Right ventricle myocardium superior (tissue), 1 donor: ENCODE measurements at places on chromosomes 4 and X. TPM values are rescaled to one million over a fixed set of nuclear protein-coding genes. Genes with fewer than 3 reads are reported as not detected.

The TEX13D gene
- total RNA-seq = not detected

The TMSB15B gene
- 0.43 TPM for total RNA-seq

The CT47A1 gene
- not detected for total RNA-seq

The PDLIM3 gene
- total RNA-seq = 208 TPM

The NMU gene
- total RNA-seq = not detected

The SLC25A6 gene
- 141 TPM for total RNA-seq

The PLRG1 gene
- total RNA-seq = 35.9 TPM

The SPP1 gene
- 5.6 TPM for total RNA-seq

The ZNF711 gene
- 0.40 TPM for total RNA-seq

The FAM13A gene
- total RNA-seq = 18.0 TPM

The CENPVL2 gene
- total RNA-seq = not detected

- DNase-seq = no peak
Measured at GRCh38 chrX:78314561-78314960, 12.8 kb downstream of the CYSLTR1 start.

DNA sequence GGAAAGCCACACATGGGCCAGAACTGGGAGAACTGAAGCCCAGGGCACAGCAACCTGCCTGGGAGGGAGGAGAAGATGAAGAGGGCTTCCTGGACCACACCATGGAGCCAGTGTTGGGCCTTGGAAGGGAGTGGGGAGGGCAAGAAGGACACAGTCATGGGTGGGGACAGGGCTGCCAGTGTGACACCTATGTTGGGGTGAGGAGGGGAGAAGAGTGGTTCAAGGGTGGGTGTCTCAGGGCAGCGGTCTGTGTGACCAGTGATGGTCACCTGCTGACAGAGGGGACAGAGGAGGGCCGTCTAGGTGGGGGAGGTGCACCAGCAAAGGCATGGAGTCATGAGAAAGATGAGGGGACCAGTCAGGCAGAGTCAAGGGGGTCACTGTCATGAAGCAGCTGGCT lies 13.8 kb downstream of the MAGED2 start:
- no peak for DNase-seq

DNA sequence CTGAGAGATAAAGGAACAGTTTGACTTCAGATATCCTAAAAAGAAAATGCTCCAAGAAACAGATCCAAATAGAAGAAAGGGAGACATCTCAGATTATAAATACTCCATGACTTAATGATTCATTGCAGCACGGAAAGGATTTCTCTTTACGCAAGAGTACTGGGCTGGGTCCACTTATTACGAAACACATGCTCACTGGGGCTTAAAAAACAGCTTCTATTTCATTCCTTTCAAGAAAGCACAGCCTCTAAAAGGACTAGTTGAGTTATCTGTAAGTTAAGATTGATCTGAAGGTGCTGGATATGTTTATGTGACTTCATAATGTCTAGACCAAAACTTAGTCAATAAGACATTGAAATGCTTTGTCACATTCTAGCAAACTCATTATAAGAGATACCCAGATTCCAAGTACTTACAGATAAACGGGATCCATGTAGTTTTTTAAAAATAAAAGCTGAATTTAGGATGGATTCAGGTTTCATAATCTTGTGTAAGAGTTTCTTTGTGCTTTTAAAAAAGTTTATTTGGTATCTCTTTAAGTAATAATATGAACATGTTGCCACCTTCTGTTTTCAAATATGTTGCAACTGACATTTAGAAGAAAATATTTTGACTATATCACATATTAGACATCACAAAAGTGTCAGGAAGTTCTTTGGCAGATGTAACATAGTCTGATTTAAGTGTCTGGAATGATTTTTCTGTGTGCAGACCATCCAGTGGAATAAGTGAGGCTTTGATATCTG lies 109.5 kb upstream of the MYOZ2 start:
- no peak for DNase-seq

- DNase-seq = no peak
Measured at GRCh38 chr4:4326166-4326565, 36.1 kb downstream of the ZBTB49 start.

DNA sequence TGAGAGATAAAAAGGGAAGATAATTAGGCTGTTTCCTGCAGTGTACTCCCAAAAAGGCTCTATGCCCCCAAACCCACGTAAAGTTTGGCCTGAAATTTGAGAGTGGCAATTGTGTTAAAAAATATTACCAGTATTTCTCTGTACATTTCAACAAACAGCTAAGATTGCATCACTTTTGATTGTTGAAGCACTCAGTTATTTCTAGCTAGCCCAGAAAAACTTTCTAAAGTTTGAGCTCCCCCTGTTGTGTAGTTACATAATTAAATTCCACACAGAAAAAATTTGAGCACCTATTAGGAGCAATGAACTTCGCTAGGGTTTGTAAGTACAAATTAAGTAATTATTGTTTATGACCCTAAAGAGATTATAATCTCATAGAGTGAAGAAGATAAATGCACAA lies 109.4 kb downstream of the DLG3 start:
- no peak for DNase-seq

DNA sequence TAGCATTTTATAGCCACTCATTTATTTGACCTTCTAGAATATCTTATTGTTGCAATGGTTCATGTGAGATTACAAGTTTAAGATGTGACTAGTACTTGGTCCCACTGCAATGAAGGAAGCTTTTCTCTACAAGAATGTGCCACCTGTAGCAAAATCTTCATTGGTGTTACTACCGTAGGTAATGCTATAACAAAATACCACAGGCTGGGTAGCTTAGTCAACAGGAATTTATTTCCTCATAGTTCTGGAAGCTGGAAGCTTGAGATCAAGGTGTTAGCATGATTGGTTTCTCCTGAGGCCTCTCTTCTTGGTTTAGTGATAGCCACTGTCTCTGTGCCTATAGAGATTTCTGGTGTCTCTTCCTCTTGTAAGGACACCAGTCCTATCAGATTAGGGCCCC lies 441.0 kb downstream of the GPM6A start:
- no peak for DNase-seq

- no peak for DNase-seq
Measured at GRCh38 chr4:123553733-123554637, 157.4 kb downstream of the SPRY1 start.

DNA sequence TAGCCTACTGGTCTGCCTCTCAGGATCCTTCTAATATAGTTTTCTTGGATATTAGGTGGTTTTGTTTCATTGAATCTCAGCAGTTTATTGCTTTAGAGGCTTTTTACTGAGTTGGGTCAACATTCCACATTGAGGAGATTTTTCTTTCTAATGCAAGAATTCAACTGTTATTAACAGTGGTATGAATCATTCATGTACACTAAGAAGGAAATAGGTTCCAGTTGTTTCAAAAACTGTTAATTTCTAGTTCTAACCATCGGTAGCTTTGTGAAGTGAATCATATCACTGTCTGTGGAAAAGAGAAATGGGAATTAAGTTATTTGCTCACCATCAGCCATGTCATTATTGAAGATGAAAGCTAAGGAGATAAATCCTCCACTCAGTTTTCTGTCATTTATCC lies 331.5 kb downstream of the RPA4 start:
- DNase-seq = no peak

DNA sequence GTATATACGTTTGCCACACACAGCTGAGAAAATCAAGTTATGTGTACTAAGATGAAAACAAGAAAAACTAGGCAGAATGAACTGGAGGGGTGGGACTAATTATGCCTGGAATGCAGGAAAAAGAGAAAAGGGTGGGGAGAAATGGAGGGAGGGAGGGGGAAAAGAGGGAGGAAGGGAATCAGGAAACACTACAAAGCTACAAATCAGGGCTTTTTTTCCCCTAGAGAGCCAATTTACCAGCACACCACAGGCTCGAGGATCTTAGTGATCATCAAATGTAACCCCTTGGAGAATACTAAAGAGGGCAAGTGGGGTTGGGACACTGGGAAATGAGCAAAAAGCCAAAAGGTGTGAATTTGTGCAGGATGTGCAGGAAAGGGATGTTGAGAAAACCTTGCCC lies 451.9 kb downstream of the SMARCA1 start:
- no peak for DNase-seq

GRCh38 chrX:134533352-134533751 lies 73.4 kb downstream of the HPRT1 start:
- no peak for DNase-seq

DNA sequence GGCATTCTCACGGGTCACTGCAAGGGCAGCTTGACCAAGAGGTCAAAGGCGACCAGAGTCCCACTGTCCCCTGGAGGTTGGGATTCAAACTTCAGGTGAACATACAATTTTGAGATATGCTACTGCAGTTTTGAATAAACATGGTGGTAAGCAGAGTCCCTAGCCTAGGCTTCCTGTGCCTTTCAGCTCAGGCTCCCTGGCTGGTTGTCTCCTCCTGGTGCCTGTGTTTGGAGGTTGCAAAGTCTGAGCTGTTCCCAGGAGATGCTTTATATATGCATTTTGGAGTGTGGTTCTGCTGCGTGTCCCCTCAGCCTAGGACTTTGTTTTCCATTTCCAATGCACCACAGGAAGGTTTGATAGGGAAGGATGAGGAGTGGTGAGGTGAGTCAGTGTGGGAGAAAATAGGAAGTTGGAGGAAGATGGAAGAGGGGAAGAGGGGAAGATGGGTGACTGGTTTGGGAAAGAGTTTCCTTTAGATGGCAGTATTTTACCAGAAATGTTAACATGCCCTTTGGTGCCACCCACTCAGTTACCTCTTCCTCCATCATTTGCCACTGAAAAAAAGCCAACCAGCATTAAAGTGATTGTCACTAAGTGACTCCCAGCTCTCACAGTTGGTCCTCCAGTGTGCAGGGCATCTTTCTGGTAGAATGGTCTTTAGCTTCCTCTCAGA lies 211.7 kb upstream of the AGTR2 start:
- DNase-seq = no peak

DNA sequence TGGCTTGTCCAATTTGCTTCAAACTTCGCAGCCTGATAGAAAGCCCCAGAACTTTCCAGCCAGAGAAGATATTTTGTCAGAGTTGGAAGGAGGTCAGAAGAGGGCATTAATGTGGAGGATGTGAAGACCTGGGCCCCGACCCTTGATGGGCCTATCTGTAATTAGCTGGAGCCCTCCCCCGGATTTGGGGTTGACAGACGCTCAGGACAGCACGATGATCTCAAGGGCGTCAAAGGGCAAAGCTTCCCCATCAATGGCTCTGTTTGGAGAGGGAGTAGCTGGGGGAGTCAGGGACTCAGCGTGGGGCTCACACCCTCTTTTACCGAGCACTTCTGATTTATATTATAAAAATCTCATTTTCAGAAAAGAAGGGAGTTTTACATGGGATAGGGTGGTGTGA lies 59.0 kb upstream of the PPP2R3B start:
- DNase-seq = no peak

- DNase-seq = no peak
Measured at GRCh38 chr4:53477038-53477565, 99.7 kb downstream of the FIP1L1 start.

- no peak for DNase-seq
Measured at GRCh38 chr4:74188912-74189311, 31.0 kb downstream of the MTHFD2L start.
